CD4-positive, alpha-beta T cell treated with Interferon gamma for 1 hour (primary cell): ENCODE measurements at places on chromosomes 7 and 10.

DNA sequence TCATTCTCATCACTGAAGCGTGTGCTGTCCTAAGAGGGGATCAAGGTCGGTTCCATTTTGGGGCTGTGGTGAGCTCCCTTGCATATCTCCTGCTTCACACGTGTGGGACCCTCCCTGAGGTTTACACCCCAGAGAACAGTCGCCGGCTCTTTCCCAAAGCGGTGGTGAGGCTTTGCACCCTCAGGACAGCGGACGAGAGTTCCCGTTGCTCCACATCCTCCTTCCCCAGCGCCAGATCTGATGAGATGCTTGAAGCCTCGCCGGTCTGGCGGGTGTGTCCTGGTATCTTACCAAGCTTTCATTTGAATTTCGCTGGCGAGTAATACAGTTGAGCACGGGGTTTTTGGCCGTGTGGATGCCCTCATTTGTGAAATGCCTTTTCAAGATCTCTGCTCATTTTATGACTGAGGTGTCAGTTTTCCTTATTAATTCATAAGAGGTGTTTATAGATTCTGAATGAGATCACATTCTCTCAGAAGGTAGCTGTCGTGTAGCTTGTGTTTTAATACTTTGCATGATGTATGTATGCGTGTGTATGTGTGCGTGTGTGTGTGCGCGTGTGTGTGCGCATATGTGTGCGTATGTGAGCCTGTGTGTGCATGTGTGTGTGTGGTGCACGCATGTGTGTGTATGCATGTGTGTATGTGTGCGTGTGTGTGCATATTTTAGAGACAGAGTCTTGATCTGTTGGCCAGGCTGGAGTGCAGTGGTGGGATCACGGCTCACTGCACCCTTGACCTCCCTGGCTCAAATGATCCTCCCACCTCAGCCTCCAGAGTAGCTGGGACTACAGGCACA lies 30.7 kb downstream of the ELFN1 start:
- DNase-seq: no peak

- no peak for DNase-seq
These were observed 227.4 kb upstream of the COBL start for GRCh38 chr7:51543801-51544553.

- no peak for DNase-seq
These were observed 33.1 kb downstream of the PPIF start for GRCh38 chr10:79380125-79380945.

GRCh38 chr10:1324903-1325302 lies 268.7 kb downstream of the WDR37 start:
- DNase-seq: no peak

DNA sequence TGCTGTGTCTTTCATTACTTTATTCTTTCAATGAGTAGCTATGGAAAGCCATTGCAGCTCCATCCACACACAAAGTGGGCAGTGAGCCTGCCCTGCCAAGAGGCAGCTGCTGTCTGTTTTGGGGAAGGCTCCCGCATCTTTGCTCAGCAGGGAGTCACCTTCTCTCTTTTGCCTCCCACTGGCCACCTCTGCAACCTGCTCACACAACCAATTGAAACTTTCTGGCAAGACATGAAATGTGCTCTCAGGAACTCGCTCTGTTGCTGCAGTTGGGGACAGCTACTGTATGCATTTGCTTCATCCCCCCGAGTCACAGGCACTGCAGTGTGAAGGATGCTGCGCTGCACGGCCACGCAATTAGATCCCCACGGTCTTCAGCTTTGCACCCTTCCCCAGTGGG lies 244.8 kb upstream of the NFE2L3 start:
- DNase-seq: no peak

DNA sequence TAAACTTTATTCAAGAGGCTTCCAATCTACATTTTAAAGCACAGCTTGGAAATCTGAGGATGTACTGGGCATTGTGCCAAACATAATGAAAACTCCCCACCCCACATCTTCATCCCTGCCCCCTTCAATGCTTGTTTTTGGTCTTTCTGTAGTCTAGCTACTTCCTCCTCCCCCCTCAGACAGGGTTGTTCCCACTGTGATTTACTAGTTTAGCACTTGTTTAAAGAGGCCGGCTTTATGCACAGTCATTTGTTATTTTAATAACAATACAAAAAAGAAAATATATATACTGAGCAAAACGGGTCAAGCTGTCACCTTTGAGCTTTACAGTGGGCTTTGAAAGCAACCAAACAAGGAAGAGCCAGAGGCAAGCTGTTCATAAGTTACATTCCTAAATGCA lies 132.6 kb downstream of the CHRM2 start:
- DNase-seq: no peak

- no peak for DNase-seq
These were observed 86.4 kb upstream of the JAZF1 start for GRCh38 chr7:28267012-28267411.

GRCh38 chr10:79379512-79380124 lies 32.3 kb downstream of the PPIF start:
- DNase-seq: no peak

GRCh38 chr10:17033529-17034260 lies 95.9 kb downstream of the CUBN start:
- no peak for DNase-seq

DNA sequence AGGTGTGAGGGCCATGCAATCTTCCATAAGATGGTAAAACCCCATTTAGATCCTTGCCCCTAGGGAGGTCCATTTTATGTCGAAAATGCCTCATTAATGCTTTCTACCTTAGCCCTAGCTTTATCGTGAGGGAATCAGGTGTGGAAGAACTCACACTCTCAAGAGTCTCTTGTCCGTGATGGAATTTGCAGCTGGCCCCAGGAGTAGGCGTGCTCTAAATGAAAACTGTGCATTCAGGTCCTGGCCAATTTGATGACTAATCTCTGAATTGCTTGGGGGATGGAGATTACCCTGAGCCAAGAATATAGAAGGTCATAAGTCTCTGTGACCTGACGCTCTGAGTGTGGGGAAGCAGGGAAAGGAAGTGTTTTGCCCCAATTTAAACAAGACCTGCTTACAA lies 6.6 kb downstream of the C10orf90 start:
- no peak for DNase-seq

GRCh38 chr10:65355141-65355680 lies 1570.6 kb upstream of the LRRTM3 start:
- no peak for DNase-seq

DNA sequence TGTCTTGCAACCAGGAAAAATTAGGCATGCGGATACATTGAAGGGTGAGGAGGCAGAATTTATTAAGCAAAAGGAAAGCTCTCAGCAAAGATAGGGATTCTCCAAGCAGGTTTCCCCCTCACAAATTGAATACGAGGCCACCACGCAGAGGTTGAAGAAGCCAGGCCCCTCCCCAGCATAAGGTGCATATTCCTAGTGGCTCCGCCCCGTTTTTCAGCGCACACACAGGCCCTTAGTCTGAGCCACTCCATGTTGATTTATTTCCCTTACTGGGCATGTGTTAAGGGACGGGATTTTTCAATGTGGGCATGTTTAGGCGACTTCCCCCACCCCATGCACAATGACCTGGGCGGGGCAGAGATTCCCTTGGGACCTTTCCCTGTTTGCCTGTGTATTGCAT lies 24.9 kb downstream of the PPP2R2D start:
- no peak for DNase-seq

DNA sequence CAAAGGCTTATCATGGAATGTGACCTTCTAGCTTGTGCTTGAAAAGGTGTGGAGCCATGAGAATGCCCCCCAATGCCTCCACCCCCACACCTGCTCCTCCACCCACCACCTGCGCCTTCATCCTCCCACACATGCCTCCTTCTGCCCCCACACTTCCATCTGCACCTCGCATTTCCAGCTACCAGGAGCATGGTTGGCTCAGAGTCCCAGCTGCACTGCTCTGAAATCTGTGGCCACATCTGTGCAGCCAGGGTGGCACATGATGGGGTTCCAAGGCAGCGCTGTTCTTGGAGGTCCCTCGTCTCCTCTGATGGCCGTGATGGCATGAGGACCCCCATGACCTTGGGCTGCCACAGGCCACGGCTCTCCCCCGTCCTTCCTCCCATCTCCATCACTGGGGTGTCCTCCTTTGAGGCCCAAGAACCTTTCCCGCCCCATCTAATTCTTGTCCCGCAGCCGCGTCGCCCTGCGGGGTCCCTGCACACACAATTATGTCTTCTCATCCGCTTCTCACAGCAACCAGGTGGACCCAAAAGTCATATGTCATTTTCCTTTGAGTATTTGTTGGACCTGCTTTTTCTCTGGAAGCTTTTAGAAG lies 40.6 kb upstream of the CNPY1 start:
- DNase-seq: no peak

DNA sequence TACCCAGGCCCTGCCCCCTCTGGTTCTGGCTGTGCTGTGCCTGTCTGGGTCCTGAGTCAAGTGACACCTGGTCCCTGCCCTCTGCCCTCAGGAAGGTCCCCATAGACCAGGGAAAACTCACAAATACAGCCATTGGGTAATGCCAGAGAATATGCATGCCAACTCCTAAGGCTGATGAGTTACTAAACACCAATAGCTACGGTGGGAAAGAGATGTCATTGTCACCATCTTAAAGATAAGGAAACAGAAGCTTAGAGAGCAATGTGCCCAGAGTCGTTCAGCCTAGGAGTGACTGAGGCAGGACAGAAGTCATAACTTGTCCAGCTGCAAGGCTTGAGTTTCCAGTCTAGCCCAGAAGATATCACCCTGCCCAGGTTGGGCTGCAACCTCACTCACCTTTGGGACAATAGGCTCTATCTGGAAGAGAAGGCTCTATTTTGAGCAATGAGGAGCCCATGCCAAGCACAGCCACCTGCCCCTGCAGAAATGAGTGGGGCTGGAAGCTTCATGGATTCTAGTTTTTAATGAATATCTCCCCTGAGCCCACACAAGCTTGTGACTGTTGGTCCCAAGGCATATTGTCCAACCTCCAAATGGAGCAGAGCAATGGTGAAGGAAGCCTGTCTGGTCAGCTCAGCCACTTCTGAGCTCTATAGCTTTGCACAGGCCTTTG lies 42.6 kb downstream of the ZNF273 start:
- no peak for DNase-seq

GRCh38 chr7:1973321-1974251 lies 259.2 kb downstream of the MAD1L1 start:
- DNase-seq: no peak

- DNase-seq: no peak
These were observed 40.7 kb downstream of the NPTX2 start for GRCh38 chr7:98657736-98658135.

GRCh38 chr10:73771722-73772280 lies 10.0 kb upstream of the CHCHD1 start:
- peak; percentile 81 for DNase-seq

DNA sequence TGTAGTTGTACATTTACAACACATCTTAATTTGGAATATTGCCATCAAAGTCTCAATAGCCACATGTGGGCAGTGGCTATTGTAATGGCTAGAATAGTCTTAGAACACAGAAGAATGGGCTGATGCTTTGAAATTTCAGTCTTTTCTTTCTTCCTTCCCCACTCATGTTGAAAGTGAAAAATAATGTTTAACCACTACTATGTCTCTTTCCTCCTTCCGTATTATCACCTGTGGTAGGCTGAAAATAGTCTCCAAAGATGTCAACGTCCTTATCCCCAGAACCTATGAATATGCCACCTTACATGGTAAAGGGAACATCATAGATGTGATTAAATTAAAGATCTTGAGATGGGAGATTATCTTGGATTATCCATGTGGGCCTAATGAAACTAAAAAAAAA lies 154.0 kb downstream of the SUGCT start:
- no peak for DNase-seq
